ENCODE measurements at places on chromosomes 6 and 20.

- DNase-seq, result no peak
Observed at GRCh38 chr6:28719275-28719940, 193.7 kb downstream of the GPX5 start.

- DNase-seq, result peak; percentile 69
Observed at GRCh38 chr6:20126789-20127653, 85.2 kb downstream of the MBOAT1 start.

DNA sequence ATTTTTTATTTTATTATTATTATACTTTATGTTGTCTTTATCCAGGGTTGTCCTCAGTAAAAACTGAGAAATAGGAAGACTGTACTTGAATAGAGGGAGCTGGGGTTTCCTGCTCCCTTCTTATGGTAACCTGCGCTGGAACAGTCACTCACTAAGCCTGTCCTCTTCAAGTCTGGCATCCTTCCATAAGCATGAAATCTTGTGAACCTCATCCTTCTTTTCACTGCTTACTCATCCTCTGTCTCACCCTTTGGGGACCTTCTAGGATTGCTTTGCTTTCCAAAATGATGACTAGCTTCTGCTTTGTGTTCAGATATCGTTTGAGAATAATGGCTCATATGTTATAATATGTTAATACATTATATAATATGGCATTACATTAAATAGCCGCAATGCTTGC is 90.6 kb downstream of the C6orf118 start:
- no peak for DNase-seq

DNA sequence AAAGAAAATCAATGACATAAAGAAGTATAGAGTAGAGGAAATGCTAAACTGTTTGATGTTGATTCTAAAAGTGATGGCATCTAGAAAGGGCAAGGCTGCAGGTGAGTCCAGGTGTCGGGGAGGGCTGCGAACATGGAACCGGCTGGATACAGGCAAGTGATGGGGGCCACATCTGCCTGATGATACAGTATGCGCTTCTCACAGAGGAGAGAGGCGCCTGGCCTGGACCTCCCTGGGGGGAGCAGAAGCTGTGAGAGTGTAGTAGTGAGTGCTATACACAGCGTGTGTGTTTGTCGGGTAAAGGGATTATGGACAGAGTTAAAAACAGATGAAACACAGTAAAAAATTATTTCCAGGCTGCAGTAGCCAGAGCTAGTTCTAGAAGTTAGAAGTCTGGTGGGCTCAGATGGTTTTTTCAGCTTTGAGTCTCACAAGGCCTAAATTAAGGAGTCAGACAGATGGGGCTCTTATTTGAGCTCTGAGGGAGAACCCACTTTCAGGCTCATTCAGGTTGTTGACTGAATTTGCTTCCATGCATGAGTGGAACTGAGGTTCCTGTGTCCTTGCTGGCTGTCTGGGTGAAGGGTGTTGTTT is 195.8 kb upstream of the ARG1 start:
- no peak for DNase-seq

DNA sequence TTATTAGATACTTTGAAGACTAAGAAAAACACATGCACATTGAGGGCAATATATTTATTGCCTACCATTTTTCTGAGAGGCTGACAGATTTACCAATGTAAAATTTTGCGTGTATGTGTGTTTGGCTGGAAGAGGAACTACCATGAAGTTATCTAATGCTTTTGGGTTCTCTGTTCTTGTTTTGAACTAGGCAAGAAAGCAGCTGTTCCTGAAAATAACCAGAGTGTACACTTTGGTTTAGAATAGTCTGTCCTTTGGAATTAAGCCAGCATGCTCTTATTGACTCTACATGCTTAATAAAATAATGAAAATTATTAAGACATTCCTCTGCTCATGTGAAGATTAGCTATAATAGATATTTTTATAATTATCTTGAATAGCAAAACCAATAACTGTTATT is 129.2 kb downstream of the MYB start:
- DNase-seq, result no peak

GRCh38 chr6:151269321-151269995 is 29.7 kb downstream of the AKAP12 start:
- DNase-seq, result no peak

DNA sequence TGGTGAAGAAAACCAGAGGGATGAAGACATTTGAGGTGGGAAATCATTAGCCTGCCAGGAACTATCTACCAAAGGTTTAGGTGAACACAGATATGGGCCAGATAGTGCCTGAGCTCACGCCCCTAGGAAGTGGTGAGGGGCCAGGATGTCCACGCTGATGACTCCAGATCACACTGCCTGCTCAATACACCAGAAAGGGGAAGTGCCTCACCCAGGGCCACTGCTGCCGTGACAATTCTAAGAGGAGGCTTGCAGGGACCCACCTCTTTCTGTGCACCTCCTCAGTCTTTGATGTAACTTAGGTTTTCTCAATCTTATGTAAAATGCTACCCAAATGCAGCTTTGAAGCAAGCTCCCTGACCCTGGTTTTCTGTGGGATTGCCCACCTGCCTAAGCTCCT is 5.4 kb upstream of the RAB44 start:
- DNase-seq, result no peak

DNA sequence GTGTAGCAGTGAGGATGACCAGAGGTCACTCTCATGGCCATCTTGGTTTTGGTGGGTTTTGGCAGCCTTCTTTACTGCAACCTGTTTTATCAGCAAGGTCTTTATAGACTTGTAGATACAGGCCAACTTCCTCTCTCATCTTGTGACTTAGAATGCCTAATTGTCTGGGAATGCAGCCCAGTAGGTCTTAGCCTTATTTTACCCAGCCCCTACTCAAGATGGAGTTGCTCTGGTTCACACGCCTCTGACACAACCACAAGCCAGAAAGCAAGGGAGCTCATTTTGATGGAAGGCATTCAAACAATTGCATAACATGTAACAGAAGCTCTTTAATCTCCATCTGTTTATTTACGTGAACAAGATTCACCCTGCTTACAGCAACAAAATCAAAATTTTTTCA is 492.0 kb upstream of the SULF2 start:
- no peak for DNase-seq

DNA sequence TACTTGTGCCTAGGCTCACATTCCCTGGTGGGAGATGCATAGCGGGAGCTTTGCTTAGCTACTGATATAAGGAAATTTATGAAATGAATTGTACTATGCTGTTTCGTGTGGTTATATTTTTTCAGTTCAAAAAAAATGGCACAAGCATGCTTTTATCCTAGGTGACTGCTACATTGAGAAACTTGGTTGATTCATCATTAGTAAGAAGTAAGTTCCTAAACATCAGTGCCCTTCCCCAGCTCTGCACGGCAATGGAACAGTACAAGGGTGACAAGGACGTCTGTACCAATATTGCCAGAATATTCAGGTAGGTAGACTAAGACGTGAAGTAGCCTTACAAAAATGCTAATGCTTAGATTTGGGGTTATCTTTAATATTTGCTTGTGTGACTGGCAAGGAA is 79.7 kb downstream of the ARMC2 start:
- no peak for DNase-seq

- DNase-seq, result no peak
Observed at GRCh38 chr6:86152546-86152945, 509.9 kb upstream of the SYNCRIP start.

- DNase-seq, result no peak
Observed at GRCh38 chr6:124551711-124552233, 410.5 kb upstream of the RNF217 start.

- no peak for DNase-seq
Observed at GRCh38 chr6:73854998-73855718, 159.2 kb downstream of the CD109 start.

DNA sequence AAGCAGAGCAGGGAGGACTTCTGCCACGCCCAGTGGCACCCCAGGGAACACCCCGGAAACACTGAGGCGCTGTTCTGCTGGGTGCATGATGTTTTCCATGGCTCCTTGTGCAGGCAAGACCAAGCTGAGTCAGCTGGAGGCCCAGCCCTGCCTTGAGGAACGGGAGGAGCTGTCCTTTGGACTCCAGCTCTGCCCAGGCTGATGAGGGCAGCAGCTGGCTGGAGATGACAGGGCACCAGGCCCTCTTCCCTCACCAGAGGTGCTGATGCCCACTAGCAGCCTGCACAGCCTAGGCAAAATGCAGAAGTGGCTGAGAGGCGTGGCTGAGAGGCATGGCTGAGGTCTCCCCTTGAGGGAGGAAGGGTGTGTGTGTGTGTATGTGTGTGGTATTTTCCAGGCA is 2.4 kb downstream of the C6orf132 start:
- DNase-seq, result no peak

DNA sequence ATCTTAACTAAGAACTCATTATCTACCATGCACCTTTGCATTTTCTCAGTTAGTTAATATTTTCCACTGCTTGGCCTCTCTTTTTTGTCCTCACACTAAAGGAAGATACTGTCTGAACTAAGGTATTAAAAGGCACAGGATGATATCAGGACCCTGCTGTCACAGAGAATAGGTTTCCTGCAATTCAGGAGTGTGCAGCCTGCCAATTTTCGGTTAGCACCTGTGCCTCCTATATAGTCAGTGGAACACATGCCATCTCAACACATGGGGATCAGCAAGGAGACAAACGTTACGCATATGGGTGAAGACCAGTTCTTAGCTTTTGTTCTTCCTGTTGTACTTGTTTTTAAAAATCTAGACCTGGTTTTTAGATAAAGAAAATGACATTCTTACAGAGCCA is 71.0 kb downstream of the FUT9 start:
- no peak for DNase-seq

GRCh38 chr6:150636808-150637207 is 37.1 kb downstream of the PLEKHG1 start:
- no peak for DNase-seq

DNA sequence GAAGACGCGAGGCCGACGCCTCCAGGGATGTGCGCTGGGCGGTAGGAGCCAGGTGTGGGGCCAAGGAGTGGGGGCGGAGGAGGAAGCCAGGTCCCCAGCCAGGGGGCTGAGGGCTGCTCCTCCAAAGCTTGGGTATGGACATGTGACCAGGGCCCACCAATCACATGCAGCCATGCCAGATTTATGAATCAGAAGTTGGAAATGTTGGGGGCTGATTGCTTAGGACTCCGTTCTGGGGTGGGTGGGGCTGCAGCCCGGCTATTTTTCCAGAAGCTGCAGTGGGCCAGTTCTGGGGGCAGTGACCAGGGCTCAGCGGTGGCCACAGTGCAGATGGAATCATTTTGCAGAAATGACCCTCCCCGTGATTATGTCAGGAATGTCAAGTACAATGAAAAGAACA is 96.0 kb downstream of the CEBPB start:
- DNase-seq, result no peak

GRCh38 chr6:89268776-89269175 is 46.3 kb downstream of the GABRR2 start:
- DNase-seq, result no peak

Measured in stimulated activated CD4-positive, alpha-beta T cell treated with anti-CD3 and anti-CD28 coated beads, Interleukin-4, amount 100 ng/mL, for 4 hours (primary cell).